Fibroblast of skin of abdomen (primary cell): ENCODE measurements at places on chromosomes 11 and 22.

DNA sequence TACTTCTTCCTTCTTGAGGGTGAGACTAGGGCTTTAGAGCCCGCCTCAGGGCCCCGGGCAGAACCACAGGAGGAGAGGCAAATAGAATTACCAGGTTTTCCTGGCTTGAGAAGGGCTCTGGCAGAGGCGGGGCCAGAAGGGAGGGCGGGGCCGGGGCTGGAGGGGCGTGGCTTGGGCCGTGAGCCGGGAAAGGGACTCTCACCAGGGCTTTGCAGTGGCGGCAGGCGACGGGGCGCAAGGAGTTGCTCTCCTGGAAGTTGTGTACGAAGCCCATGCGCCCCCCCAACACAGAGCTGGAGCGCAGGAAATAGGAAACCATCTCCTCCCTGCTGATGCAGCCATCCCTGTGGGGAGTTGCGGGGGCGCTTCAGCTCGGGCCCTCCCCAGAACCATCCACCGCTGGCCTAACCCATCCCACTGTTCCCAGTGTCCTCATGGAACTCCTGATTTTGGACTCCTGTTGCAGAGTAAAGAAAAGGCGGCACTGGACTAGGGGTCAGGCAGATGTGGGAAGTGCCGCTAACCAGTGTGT is 6.9 kb upstream of the NRXN2 start:
- DNase-seq: no peak

- no peak for DNase-seq
Measured at GRCh38 chr11:81647374-81647773, 1086.3 kb downstream of the FAM181B start.

DNA sequence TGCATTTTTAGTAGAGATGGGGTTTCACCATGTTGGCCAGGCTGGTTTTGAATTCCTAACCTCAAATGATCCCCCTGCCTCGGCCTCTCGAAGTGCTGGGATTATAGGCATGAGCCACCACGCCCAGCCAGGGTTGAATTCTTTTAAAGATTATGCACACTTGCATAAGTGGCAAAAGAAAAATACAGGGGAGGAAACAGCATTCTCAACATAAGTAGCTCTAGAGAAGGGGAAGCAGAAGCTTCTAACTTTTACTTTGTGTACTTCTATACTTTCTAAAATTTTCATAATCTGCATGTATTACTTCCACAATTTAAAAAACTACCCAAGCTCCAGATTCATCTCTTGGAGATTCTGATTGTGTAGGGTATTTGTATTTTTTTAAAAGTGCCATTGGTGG is 108.0 kb downstream of the SLC1A2 start:
- DNase-seq: no peak

DNA sequence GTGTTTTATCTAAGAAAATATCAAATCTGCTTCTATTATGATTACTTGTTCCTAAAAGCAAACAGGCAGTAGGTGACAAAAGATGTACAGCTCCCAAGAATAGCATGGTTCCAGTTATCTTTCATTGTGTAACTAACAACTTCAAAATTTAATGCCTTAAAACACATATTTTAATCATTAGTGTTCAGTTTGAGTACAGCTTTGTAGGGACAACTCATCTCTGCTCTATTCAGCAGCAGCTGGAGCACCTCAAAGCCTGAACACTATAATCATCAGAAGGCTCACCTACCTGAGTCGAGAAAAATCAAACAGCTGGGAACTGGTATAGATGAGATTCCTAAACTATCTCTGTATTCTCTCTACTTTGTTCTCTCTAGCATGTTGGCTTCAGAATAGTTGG is 24.3 kb upstream of the OR5B12 start:
- no peak for DNase-seq

- no peak for DNase-seq
Measured at GRCh38 chr11:69307421-69307820, 13.5 kb downstream of the MYEOV start.

DNA sequence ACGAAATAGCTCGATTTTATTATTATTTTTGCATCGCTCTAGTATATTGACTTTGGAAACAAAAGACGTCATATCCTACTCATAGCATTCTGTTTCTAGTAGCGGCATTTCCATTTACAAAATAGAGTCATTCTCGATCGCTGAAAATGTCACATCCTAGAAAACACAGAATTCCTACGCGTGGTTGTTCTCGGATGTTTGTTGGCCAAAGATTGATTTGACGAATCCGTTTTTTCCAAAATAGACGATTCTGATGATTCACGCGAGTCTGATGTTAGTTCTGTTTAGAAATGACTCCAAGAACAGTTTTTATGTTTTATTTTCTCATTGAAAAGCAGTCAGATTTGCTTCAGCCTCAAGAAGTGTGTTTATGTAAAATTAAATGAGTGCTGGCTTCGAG is 47.6 kb downstream of the SMIM38 start:
- DNase-seq: no peak

- no peak for DNase-seq
Measured at GRCh38 chr11:47328449-47329390, 23.8 kb downstream of the MYBPC3 start.

- DNase-seq: no peak
Measured at GRCh38 chr11:73988227-73988626, 5.6 kb upstream of the UCP2 start.

GRCh38 chr11:77044886-77045285 is 10.7 kb downstream of the B3GNT6 start:
- no peak for DNase-seq

DNA sequence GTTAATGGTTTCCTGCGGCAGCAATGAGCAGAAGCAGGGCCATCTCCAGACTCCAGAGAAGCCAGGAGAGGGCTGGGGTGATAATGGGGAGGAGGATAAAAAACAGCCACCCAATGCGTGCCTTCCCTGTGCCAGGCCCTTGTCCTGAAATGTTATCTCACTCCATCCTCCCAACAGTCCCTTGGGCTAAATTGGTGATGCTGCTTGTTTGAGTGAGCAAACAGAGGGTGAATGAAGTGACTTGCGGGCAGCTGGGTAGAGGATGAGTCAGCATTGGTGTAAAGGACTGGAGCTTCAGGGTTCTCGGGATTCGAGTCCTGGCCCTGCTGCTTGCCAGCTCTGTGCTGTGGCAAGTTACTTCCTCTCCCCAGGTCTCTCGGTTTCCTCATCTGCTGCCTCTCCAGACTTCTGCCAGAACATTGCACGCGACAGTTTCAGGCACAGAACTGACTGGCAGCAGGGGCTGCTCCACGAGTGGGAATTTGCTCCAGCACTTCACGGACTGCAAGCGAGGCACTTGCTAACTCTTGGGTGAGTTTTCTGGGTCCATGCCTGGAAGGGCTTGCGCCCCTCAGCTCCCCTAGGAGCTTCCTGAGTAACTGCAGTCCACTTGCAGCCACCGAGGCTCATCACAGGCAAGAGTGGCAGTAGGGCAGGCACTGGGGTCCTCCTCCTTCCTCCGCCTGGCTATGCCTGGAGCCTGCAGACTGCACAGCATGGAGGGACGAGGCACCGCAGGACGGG is at the start of gene P2RY6:
Gene P2RY6 (plus strand): TSS at position 403 of the 744 bp plus-strand sequence. CDS start 24,181 bp downstream, outside the sequence.
- DNase-seq: peak; percentile 24

DNA sequence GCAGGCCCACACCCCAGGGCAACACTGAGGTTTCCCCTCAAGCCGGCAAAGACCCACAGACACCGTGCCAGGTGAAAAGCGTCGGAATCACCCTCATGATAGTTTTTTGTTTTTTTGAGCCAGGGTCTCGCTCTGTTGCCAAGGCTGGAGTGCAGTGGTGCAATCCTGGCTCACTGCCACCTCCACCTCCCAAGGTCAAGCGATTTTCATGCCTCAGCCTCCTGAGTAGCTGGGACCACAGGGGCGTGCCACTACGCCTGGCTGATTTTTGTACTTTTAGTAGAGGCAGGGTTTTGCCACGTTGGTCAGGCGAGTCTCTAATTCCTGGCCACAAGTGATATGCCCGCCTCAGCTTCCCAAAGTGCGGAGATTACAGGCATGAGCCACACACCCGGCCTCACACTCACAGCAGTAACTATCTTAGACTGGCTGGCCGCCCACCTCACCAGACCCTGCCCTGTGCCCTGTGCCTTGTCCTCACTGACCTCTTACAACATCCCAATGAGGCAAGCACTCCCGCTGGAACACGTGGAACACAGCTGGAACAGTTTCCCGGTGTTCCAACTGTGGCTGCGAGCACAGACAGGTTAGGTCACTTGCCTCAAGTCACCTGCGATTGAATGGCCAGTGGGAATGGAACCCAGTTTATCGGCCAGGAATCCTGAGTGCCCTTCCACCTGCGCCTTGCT is 21.1 kb downstream of the LRRC10B start:
- DNase-seq: no peak

DNA sequence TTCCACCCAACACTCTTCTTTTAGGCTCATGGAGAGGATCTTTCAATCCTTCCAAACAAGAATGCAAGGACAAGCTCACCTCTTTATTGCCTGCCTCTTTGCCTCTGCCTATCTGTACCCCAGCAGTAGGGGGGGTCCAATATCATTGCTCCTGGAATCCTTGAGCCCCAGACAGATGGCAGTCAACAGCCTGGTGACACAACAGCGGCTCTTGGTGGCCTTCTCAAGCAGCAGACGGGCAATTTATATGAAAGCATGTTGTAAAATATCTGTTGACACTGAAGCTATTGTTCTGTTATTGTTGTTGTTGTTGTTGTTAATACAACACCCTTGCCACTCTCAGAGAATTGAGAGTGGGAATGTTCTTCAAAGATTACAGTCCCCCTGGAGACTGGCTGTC is 480.0 kb upstream of the CADM1 start:
- no peak for DNase-seq

DNA sequence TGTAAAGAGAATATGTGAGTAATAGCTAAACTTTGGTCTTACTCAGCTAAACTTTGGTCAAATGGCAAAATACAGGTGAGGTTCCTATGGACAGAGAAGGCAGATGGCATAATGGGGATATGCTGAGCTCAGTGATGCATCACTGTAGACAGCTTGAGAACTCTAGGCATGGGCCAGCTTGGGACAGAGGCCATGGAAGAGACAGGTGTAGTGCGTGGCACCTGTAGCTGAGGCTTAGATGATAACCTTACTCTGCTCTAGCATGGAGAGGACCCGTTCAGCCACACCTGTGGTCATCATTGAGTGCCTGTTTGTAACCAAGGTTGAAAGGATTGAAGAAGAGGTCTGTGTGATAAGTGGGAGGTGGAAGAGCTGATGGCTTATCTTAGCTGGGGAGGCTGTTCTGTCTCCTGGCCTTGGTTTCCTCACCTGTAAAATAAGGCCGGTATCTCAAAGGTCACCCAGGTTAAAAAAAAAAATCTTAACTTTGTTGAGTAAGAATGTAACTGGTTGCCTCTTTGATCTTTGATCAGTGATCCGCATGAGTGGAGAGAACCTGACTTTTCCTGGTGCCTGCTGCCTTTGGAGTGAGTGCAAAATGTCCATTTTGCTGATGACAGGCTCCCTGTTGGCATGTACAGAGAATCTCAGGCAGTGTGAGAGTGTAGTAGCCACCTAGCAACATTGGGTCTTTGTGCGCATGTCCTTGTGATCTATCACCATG is 48.6 kb downstream of the ZNRF3 start:
- DNase-seq: no peak

DNA sequence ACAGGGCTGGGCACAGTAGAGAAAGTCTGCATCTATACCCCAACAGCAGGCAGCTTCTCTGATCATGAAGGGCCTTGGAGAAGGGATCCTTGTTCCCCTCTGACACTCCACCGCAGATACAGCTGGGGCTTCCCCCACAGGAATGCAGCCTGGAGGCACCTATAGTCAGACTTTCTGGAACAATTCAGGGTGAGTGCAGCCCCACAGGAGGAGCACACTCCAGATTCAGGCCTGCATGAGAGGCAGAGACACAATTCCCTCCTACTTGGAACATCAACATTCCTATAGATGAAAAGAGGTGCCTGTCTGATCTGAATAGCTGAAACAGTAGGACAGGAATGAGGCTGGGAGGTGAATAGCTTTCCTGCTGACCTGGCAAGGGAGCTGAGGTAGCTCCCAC is 1298.0 kb upstream of the CNTN5 start:
- DNase-seq: no peak

DNA sequence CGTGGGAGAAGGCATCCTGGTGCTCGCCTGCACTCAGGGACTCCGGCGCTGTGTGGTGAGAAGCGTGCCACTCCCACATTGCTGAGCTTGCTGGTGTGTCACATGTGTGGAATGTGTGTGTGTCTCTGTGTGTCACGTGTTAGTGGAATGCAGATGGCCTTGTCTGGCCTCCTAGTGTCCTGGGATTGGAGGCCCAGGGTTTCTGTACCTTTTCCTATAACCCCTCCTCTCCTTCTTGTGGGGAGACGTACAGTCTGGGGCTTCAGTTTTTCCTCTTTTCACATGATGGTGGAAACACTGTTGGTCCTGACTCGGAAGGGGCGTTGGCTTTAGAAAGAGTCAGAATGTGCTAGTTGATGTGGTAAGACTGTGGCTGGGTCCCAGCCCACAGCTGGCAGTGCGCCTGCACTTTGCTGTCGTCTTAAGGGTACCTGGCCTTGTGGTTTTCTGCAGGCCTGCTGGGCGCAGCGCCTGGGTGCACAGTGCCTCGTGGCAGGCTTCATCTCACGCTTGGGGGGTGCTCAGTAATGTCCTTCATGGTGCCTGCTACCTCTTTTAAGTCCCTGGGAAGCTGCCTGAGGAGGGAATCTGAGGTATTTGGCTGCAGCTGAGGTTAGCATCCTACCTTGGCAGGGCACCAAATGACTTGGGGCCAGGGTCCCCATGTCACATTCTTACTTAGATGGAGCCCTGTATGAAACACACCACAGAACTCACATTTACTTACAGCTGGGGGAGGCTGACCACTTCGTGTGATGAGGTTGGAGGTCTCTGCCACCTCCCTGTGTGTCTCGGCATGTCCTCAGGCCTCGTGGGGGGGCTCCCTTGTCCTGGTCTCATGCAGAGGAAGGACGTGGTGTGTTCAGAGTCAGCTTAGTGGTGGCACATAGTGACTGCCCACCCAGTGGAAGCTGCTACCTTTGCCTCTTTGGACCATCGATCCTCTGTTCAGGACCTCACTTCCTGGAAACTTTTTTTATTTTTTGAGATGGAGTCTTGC is 61.9 kb downstream of the MED15 start:
- DNase-seq: peak; percentile 99

DNA sequence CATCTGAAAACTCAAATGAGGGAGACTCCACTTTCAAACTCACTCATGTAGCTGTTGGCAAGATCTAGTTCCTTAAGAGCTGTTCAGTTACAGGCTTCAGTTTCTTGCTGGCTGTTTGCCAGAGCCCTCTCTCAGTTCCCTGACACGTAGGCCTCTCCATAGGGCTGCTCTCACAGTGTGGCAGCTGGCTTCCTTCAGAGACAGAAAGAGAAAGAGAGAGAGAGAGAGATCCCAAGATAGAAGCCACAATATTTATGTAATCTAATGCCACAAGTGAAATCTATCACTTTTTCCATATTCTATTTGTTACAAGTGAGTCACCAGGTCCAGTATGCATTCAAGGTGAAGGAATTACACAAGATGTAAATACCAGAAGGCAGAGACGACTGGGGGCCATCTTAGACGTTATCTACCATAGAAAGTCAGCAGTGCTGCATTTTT is 168.8 kb downstream of the RCN1 start:
- DNase-seq: peak; percentile 81

- no peak for DNase-seq
Measured at GRCh38 chr11:57386178-57386940, 4.1 kb downstream of the PRG2 start.

GRCh38 chr11:14148653-14149273 is 186.2 kb downstream of the SPON1 start:
- peak; percentile 34 for DNase-seq

- no peak for DNase-seq
Measured at GRCh38 chr11:75147875-75148263, 3.0 kb upstream of the SLCO2B1 start.
